Thoracic aorta (tissue), 2 donors: ENCODE measurements at places on chromosomes 13 and 19. TPM values are rescaled to one million over a fixed set of nuclear protein-coding genes. Genes with fewer than 3 reads are reported as not detected.

Gene ZNF491
- 3.7 TPM for total RNA-seq

Gene PTOV1
- total RNA-seq: 72.2 TPM

Gene PRMT1
- 116 TPM for total RNA-seq

Gene MIA
- not detected for total RNA-seq

Gene COL4A2
- 1,135 TPM for total RNA-seq

Gene GJB2
- 1.1 TPM for total RNA-seq

Gene MADCAM1
- total RNA-seq: 0.92 TPM

Gene KASH5
- not detected for total RNA-seq

GRCh38 chr13:96629331-96629730 lies 364.9 kb downstream of the OXGR1 start:
- H3K27ac ChIP-seq: no peak overlapping the region
- no peak overlapping the region for H3K4me3 ChIP-seq
- H3K4me1 ChIP-seq: no peaks in the 10 kb centered on the region
- H3K36me3 ChIP-seq: no peaks in the 10 kb centered on the region
- no peak for DNase-seq

DNA sequence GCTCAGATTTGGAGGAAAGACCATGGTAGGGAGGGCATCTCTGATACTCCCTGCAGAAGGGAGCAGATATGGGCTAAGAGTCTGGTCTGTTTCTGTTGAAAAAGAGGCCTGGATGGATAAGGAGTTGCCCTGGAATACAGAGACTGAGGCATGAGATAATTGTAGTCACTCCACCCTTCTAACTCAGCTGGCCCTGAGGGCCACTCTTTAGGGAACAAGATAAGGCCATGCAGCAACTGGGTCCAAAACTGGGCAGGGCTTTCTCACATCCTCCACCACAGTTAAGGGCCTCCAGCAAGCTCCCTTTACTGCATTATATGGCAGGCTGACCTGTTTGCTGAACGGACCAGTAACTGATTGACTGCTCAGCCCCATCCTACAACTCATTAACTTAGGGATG lies 1.3 kb downstream of the ZNF749 start:
- H3K4me3 ChIP-seq: peak overlapping the region; percentile 87
- H3K36me3 ChIP-seq: peaks cover 8% of the 10 kb centered on the region
- H3K4me1 ChIP-seq: peaks cover 15% of the 10 kb centered on the region
- DNase-seq: no peak
- no peak overlapping the region for H3K27ac ChIP-seq

- H3K4me3 ChIP-seq: peak overlapping the region; percentile 82
- peaks cover 23% of the 10 kb centered on the region for H3K4me1 ChIP-seq
- DNase-seq: no peak
Observed at GRCh38 chr13:113207890-113208420, 514 bp downstream of the PCID2 start.

- H3K4me3 ChIP-seq: no peak overlapping the region
- H3K4me1 ChIP-seq: no peaks in the 10 kb centered on the region
- H3K27ac ChIP-seq: no peak overlapping the region
- peaks cover 10% of the 10 kb centered on the region for H3K36me3 ChIP-seq
- DNase-seq: no peak
Observed at GRCh38 chr13:33828431-33829129, 10.6 kb downstream of the RFC3 start.

GRCh38 chr13:25462301-25463125 lies 90.7 kb downstream of the ATP8A2 start:
- H3K27me3 ChIP-seq: no peaks in the 10 kb centered on the region
- H3K4me3 ChIP-seq: no peak overlapping the region
- no peaks in the 10 kb centered on the region for H3K36me3 ChIP-seq
- no peak overlapping the region for H3K27ac ChIP-seq
- no peaks in the 10 kb centered on the region for H3K4me1 ChIP-seq

DNA sequence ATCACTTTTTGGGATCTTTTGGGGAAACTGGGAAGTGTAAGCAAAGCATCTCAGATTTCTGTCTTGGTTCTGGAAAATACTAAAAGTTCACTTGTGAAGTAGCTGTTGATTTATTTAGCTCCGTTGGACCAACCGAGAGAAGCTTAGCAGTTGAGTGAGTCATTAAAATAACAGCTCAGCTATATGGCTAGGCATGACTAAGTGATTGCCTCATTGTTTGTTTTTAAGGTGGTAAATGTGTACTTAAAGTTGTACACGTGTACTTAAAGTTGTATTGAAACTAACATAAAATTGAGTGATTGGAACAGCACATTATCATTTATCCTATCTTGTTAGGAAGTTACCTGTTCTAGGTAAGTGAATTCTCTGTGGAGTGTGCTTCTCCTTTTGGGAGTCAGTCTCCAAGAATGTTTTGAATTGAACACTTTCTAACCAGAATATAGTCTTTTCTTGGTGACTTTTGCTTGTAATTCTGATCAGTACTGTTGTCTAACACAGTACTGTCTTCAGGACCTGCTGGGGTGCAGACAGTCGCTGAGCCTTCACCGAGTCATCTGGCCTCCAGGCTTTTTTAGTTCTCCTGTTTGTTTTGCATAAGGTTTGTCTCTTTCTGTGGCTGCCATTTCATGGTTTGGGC lies 2.9 kb upstream of the DCUN1D2 start:
- H3K36me3 ChIP-seq: peaks cover 5% of the 10 kb centered on the region
- H3K4me1 ChIP-seq: peaks cover 74% of the 10 kb centered on the region
- no peak for DNase-seq
- peak overlapping the region; percentile 93 for H3K4me3 ChIP-seq
- peak overlapping the region; percentile 82 for H3K27ac ChIP-seq

- peak overlapping the region; percentile 68 for H3K4me3 ChIP-seq
- DNase-seq: no peak
- H3K27ac ChIP-seq: peak overlapping the region; percentile 64
- H3K4me1 ChIP-seq: peaks cover 15% of the 10 kb centered on the region
Observed at GRCh38 chr13:50512474-50513299, 330.8 kb downstream of the DLEU7 start.

DNA sequence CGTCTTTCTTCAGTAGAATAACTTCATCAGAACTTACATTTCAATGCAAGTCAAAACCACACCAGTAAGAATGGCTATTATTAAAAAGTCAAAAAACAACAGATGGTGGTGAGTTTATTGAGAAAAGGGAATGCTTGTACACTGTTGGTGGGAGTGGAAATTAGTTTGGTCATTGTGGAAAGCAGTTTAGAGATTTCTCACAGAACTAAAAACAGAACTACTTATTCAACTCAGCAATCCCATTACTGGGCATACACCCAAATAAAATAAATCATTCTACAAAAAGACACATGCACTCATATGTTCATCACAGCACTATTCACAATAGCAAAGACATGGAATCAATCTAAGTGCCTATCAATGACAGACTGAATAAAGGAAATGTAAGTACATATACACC lies 231.2 kb downstream of the NHLRC3 start:
- no peak overlapping the region for H3K27ac ChIP-seq
- no peaks in the 10 kb centered on the region for H3K36me3 ChIP-seq
- no peaks in the 10 kb centered on the region for H3K27me3 ChIP-seq
- H3K4me3 ChIP-seq: no peak overlapping the region
- DNase-seq: no peak
- H3K4me1 ChIP-seq: peaks cover 9% of the 10 kb centered on the region

DNA sequence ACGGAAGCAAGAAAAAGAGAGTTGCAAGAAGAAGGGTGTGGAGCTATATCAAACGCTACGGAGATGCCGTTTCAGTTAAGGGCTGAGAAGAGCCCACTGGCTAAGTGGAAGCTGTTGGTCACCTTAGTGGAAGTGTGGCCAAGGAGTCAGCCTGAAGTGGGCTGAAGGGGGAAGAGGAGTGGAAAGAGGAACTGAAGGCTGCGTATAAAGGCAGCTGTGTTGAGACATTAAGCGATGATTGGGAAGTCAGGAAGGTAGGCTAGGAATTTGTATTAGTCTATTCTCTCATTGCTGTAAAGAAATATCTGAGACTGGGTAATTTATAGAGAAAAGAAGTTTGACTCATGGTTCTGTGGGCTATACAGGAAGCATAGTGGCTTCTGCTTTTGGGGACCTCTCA lies 14.1 kb upstream of the FRY start:
- no peak overlapping the region for H3K4me3 ChIP-seq
- no peaks in the 10 kb centered on the region for H3K27me3 ChIP-seq
- no peaks in the 10 kb centered on the region for H3K36me3 ChIP-seq

DNA sequence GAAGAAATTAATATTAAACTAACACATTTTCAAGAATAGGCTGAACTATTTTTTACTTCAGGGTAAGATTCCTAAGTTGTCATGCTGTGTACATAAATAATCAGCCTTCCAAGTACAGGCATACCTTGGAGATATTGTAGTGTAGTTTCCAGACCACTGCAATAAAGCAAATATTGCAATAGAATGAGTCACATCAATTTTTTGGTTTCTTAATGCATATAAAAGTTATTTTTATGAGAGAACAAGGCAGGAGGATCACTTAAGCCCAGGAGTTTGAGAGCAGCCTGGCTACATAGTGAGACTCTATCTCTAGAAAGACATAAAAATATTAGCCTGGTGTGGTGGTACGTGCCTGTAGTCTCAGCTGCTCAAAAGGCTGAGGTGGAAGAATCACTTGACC lies 511.5 kb downstream of the UQCRFS1 start:
- DNase-seq: no peak
- H3K36me3 ChIP-seq: no peaks in the 10 kb centered on the region
- H3K27ac ChIP-seq: no peak overlapping the region
- H3K27me3 ChIP-seq: no peaks in the 10 kb centered on the region
- no peaks in the 10 kb centered on the region for H3K4me1 ChIP-seq

DNA sequence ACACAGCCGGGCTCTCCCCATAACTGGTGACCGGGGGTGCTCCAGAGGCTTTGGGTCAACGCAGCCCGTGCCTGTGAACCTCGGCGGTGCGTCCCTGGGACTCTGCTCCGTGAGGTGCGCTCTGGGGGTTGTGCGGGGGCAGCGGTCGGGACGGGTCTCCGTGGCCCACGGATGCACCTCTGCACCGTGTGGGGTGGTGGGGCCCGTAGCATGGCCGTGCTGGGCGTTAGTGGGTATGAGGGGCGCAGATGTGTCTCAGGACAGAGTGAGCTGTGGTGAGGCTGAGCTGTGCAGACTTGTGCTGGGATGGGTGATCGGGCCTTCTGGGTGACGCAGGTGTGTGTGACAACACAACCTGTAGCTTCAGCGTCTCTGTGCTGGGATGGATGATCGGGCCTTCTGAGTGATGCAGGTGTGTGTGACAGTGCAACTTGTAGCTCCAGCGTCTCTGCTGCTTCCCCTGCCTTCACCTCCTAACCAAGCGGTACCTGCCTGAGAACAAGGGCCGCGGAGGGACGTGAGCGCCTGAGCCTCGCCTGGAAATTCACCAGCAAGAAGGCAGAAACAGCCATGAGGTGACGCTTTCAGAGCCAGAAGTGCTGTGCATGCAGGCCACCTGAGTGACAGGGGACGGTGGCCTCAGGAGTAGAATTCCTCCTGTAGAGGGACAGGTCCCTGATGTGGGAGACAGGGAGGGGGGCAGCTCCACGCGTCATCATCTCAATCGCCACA lies 599 bp downstream of the ZNF331 start:
- H3K36me3 ChIP-seq: no peaks in the 10 kb centered on the region
- DNase-seq: no peak
- no peaks in the 10 kb centered on the region for H3K27me3 ChIP-seq
- peak overlapping the region; percentile 75 for H3K4me3 ChIP-seq
- peak overlapping the region; percentile 69 for H3K27ac ChIP-seq

- no peak for DNase-seq
- peak overlapping the region; percentile 79 for H3K4me3 ChIP-seq
- H3K27ac ChIP-seq: no peak overlapping the region
- peaks cover 9% of the 10 kb centered on the region for H3K27me3 ChIP-seq
- H3K36me3 ChIP-seq: no peaks in the 10 kb centered on the region
Observed at GRCh38 chr19:924553-925086, 1.2 kb upstream of the ARID3A start.

GRCh38 chr13:100826441-100826840 lies 151.8 kb upstream of the TMTC4 start:
- DNase-seq: no peak
- H3K4me3 ChIP-seq: no peak overlapping the region
- no peaks in the 10 kb centered on the region for H3K36me3 ChIP-seq
- no peak overlapping the region for H3K27ac ChIP-seq
- H3K27me3 ChIP-seq: no peaks in the 10 kb centered on the region

DNA sequence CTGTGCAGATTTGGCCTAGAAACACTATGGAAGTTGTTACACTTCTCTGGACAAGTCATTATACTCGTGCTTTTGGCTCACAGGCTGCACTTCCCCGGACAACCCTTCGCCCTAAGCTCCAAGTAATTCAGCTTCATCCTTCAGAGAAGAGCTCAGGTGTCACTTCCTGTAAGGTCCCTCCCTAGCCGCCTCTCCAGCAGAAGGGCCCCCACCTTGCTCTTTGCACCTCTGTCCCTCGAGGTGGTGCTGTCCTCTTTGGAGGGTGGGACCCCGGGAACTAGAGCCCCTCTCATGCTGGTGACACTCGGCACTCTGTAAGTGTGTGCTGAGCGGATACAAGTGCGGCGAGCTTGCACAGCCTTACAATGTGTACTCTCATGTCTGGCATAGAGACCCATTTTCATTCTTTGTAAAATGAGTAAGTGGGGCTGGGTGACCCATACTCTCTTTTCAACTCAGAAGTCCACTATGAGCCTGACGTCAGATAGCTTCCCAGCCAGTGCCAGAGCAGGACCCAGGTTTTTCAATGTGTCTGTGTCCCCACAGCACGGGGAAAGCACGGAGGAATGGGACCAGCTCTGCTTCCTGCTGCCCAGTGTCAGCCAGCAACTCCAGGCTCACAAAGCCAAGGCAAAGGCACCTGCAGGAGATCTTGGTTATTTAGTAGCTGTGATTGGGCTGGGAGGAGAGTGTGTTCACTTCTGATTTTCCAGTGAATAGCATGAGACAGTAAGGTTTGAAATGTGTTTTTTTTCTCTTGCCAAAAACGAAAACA lies 26.9 kb downstream of the CHAMP1 start:
- no peak overlapping the region for H3K4me3 ChIP-seq
- H3K27me3 ChIP-seq: no peaks in the 10 kb centered on the region
- no peaks in the 10 kb centered on the region for H3K4me1 ChIP-seq
- no peaks in the 10 kb centered on the region for H3K36me3 ChIP-seq

DNA sequence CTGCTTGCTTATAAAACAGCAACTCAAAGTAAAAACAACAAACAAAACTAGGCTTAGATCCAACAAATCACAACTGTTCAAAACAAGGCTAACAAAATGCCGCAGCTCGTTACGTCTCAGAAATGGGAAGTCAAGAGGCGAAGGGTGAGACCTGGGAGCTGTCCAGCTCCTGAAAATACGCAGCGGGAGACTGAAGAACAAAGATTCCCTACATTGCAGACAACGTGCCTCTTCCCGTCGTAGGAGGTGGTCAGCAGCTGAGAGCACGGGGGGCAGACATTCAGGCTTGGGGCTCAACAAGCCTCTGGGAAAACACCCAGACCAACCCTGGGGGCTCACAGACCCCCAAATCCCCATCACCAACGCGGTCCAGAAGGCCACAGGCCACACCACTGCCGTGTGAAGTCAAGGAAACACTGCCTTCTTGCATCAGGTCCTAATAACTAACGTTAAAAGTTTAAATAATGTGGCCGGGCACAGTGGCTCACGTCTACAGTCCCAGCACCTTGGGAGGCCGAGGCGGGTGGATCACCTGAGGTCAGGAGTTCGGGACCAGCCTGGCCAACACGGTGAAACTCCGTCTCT lies 13.5 kb downstream of the PLPP2 start:
- H3K36me3 ChIP-seq: no peaks in the 10 kb centered on the region
- no peak overlapping the region for H3K27ac ChIP-seq
- no peak overlapping the region for H3K4me3 ChIP-seq
- H3K27me3 ChIP-seq: no peaks in the 10 kb centered on the region
- H3K4me1 ChIP-seq: no peaks in the 10 kb centered on the region
- no peak for DNase-seq

- no peak overlapping the region for H3K4me3 ChIP-seq
- no peaks in the 10 kb centered on the region for H3K27me3 ChIP-seq
- DNase-seq: no peak
- H3K4me1 ChIP-seq: no peaks in the 10 kb centered on the region
- H3K27ac ChIP-seq: no peak overlapping the region
- H3K36me3 ChIP-seq: peaks cover 68% of the 10 kb centered on the region
Observed at GRCh38 chr19:45842198-45842597, 20.7 kb downstream of the SYMPK start.
